WTC11 (cell line): ENCODE measurements at places on chromosomes 4 and X.

DNA sequence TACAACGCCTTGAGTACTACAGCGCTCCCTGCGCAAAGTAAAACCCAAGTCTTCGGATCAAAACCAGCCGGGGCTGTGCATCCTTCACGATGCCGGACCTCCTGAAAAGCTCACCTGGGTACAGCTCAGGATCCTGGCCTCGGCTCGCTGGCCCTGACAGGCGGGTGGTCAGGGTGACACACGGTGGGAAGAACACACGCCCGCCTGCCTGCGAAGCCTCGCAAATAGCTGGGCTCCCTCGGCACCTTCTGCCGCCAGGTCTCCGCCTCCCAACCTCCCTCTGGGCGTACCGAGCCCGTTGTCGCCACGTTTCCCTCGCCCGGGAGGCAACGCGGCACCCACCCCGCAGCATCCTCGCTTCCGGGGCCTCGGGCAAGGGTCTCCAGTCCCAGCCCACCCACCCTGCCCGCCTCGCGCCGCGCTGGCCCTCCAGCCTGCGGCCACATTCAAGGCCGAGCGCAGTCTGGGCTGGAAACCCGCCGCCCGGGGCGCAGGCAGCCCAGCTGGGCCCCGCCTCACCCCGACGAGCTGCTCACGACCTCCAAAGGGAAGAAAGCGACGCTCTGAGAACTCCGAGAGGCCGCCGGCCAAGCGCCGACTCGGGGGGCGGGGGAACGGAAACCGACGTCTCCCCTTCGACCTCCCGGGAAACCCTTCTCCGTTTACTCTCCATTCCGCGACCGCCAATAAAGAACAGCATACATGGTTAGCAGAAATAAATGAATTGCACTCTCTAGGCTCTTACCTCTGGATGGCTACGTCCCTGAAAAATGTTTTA lies 511 bp downstream of the PPM1K start:
- DNase-seq, result peak; percentile 65

DNA sequence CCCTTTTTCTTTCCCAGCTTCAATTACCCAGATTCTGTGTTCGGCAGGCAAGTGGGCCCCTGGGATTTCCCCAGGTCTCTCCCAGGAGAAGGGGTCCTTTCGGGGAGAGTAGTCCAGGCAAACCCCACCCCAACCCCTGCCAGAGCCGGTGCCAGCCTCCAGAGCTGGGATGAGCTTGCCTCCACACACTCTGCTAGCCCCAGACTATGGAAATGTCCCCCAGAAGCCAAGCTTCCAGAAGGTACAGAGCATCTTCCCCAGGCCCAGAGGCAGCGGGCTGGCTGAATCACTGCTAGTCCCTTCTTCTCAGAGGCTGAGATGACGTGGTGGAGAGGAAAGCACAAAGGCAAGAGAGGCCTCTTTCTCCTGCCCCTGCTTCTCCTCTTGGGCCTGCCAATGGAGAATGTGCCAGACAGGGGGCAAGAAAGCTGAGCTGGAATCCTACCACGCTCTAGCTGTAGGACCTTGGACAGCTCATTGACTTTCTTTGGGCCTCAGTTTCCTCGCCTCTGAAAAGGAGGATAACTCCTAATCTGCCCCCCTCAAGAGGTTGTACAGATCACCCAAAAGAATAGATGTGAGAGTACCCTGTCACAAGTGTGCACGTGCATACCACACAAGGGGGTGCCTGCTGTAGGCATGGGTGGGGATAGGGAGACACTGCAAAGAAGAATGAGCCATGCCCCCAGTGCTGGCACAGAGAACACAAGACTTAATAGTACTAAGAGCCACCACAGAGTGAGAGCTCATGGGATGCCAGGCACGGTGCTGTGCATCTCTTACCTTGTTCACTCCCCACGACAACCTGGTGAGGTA lies 2.1 kb downstream of the SASH3 start:
- DNase-seq, result no peak

DNA sequence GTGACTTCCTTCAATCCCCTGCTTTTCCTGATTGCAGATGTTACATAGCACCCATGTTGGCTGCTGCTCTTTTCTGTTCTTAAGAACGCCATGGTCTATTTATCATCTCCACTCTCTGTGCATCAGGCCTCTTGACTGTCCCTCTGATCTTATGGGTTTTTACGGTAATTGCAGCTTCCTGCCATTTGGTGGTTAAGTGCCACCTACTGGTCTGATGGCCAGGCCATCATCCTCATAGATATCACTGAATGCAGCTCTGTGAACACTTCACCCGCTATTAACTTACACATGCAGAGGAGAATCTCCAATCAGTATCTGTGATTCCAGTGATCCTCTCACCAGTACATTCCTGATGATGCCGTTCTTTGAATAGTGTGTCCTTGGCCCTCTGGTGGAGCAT lies 382.4 kb downstream of the TRAM1L1 start:
- DNase-seq, result no peak

GRCh38 chr4:6694177-6694901 lies 661 bp downstream of the S100P start:
- no peak for DNase-seq

DNA sequence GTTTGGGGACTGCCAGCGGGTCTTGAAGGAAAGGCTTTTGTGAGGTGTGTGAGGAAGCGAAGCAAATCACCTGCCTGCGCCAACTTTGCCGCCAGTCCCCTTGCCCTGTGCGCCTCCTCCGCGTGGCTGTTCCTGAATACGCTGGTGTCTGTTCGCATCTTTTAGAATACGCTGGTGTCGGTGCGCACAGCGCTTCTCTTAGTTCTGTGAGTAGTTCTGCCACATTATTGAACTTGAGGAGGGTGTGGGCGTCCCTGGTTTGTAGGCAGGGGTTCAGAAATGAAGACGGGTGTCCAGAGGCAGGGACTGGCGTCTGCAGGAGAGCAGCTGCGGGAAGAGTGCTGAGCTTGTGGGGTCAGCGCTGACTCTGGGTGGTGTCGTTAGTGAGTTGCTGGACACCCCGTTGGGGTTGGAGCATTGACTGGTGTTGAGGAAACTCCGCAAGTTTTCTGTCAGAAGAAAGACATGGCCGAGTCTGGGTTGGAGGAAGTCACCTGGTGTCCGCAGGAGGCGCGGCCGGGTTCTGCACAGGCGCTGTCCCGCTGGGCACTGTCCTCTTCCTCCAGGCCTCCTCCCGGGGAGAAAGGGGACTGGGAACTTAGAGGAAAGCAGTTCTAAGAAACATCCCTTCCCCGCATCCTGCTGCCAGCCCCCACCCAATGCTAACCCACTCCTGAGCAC lies 930 bp downstream of the ZNF718 start:
- DNase-seq, result peak; percentile 61

GRCh38 chrX:37684426-37684825 lies 1.2 kb upstream of the XK start:
- DNase-seq, result no peak

GRCh38 chrX:143461606-143462005 lies 55.7 kb downstream of the SPANXN3 start:
- DNase-seq, result no peak

- DNase-seq, result no peak
Measured at GRCh38 chr4:13484749-13485221, 645 bp upstream of the RAB28 start.

GRCh38 chrX:14865201-14865600 lies 7.7 kb downstream of the FANCB start:
- DNase-seq, result no peak

GRCh38 chr4:122205687-122206086 lies 53.6 kb downstream of the BLTP1 start:
- no peak for DNase-seq

DNA sequence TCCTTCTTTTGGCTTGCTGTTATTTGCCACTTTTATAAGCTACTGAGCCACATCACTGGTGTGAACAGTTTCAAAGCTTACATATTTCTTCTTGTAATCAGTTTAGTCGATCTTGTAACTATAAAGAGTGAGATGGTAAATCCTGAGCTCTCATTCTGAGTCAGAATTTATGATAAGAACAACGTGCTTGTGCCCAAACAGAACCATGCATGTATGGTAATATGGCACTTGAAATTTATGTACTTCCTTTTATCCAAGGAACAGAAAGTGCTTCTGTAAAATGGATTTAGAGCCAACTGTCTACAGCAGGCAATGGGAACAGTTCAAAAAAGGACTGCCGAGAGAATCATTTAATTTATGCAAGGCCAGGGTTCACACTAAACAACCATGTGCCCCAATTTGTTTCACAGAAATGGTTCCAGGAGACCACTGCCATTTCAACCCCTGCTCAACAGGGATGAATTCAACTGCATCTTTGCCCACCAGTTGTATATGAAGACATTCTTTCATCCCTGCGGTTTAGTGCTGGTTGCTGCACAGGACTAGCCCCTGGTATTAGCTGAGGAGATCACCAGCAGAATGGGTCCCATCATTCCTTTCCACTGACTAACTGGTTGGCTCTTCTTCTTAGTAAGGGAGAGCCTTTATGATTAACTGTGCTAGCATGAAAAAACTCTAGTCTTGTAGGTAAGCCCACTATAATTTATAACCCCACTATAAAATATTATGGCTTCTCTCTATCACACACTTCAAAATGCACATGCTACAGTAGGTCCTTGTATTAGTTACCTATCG lies 162.9 kb upstream of the PGRMC2 start:
- no peak for DNase-seq

- no peak for DNase-seq
Measured at GRCh38 chr4:82491251-82491960, 61.0 kb downstream of the ENOPH1 start.

GRCh38 chrX:86946569-86946968 lies 571.0 kb upstream of the KLHL4 start:
- peak; percentile 17 for DNase-seq

- DNase-seq, result no peak
Measured at GRCh38 chrX:8138252-8138651, 32.8 kb downstream of the VCX2 start.

DNA sequence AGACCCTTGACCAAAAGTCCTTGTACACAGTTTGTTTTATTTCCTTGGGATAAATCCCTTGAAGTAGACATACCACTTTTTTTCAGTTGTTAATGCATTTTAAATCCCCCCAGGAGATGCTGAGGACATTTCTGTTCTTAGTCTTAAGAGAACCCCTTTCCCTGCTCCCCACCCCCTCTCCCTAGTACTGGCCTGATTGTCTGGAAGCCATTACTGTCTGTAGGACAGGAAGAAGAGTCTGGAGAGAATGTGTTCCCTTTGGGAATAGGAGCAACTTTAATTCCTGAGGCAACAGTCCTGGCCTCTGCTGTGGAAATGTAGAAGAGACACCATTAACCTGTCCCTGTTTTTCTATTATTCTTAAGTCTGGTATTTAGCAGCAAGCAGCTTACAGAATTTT lies 52.3 kb upstream of the TMEM131L start:
- DNase-seq, result no peak

GRCh38 chrX:42102586-42103282 lies 179.4 kb upstream of the CASK start:
- no peak for DNase-seq

DNA sequence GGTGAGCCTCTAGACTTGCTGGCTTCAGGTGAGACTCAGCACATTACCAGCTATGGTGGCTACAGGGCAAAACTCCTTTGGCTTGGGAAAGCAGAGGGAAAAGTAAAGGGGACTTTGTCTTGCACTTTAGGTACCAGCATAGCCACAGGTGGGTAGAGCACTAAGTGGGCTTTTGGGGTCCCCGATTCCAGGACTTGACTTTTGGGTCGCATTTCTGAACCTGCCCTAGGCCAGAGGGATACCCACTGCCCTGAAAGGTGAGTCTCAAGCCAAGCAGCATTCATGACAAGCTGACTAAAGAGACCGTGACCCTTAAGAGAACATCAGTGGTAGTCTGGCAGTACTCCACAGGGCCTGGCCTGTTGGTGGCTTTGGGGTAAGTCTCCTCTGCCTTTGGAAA lies 224.8 kb downstream of the CFAP299 start:
- DNase-seq, result no peak

GRCh38 chr4:77861495-77861894 lies 1.1 kb upstream of the MRPL1 start:
- DNase-seq, result no peak

DNA sequence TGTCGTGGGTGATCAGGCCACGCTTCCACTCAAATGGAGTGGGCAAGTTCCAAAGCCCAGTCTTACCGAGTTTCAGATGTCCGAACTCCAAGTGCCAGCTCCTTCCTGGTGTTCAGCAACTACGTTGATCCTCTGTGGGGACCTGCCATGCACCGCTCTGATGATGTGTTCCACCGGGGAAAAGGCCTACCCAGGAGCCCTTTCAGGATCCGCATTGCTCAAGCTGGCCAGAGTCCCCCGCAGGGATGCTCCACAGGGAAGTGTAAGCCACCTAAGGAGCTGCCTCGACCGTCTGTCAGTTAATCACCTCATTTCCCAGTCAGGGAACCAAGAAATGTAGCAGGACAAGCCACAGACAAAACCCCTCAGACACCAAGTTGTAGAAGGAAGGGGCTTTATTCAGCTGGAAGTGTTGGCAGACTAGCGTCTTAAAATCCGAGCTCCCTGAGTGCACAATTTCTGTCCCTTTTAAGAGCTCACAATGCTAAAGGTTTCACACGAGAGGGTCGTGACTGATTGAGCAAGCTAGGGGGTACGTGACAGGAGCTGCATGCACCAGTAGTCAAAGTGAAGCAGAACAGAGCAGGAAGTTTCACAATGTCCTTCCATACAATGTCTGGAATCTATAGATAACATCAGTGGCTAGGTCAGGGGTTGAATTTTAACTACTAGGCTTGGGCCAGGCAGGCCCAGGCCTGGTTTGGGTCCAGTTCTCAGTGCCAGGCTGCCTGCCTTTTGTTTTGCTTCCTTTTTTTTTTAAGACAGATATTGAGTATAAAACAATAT lies 126.2 kb upstream of the ZDHHC15 start:
- no peak for DNase-seq

DNA sequence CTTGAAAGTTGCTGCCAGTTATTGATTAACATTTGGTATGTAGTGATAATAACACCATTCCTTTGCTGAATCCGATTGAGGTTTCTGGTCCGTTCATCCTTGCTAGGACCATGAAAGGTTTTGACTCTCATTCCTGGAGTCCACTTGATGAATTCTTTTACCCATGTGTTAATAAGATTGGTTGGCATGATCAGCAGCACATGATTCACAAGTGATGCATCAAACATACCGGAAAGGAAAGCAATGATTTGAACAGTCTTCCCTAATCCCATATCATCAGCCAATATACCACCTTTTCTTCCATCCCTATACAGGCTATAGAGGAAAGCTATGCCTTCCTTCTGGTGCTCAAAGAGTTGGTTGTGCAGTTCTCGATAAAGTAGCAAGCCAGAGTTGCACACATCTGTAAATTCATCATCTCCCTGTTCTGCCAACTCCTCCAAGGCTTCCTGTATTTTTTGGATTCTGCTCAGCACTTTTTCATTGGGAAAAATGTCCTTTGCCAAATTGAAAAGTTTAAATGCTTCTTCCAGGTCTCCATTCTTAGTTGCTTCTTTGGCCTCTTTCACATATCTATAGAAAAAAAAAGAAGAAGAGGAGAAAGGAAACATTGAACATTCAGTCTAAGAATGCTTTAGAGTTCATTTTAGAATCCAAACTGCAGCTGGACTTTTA lies 26.7 kb downstream of the PIN4 start:
- no peak for DNase-seq

DNA sequence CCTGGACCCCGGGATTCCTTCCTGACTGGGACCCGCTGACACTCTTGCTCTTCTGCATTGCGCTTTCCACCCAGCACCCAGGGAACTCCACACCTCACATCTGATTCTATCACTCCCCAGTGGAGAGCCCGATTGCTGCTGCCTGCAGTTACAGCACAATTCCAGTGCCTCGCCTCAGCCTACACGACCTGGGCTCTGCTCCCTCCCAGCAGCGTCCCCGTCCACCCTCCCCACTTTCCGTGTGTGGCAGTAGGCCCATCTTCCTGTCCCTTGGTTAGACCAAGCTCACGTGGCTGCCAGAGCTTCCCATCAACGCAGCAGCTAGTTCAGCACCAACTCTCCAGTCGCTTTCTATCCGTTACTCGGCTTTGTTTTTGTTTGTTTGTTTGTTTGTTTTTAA lies 66.6 kb upstream of the SORBS2 start:
- DNase-seq, result no peak

GRCh38 chrX:11499076-11500044 lies 166.4 kb downstream of the ARHGAP6 start:
- no peak for DNase-seq
